ENCODE measurements at places on chromosomes 4 and X. TPM values are rescaled to one million over a fixed set of nuclear protein-coding genes. Genes with fewer than 3 reads are reported as not detected.

DNA sequence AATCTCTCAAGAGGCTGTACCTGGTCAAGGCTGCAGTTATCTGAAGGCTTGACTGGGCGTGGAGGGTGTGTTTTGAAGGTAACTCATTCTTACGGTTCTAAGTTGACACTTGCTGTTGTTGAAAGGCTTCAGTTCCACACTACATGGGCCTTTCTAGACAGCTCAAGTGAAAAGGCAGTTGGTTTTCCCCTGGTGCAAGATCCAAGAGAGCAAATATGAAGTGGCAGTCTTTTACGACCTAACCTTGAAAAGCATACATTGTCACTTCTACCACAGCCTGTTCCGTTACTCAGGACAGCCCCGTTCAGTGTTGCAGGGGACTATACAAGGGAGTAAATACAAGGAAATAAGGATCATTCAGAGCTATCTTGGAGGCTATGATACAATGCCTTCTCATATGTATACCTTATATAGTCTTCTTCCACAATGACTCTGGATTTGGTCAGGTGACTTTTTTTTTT lies 46.2 kb downstream of the PDS5A start:
- no peak for DNase-seq

Gene TCEAL2
- total RNA-seq: not detected

- no peak for DNase-seq
These were observed 57.0 kb upstream of the MAP9 start for GRCh38 chr4:155433636-155434360.

DNA sequence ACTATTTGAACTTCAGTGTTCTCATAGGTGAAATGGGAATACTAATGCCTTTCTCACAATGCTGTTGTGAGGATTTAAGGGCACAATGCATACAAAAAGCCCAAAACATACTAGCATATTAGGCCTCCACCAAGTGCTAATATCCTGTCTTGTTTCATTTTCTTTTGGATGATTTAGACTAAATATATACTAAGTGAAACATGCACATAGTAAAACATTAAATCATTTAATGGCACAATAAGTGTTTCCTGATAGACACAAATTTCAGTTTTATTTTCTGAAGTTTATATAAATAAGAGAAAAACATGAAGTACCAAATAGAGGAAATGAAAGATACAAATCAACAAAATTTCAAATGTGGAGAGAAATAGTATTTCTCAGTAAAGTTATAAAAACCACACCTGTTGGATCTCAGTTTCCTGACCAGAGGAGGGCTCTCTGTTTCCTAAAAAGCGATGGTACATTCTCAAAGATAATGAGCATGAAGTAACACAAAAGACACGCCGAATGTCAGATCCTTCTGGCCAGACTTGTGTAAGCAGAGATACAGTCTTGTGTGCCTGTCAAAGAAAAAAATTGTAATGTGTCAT lies 25.1 kb downstream of the DDX60 start:
- no peak for DNase-seq

- DNase-seq: no peak
These were observed 74.1 kb upstream of the PPP3CA start for GRCh38 chr4:101421386-101421785.

DNA sequence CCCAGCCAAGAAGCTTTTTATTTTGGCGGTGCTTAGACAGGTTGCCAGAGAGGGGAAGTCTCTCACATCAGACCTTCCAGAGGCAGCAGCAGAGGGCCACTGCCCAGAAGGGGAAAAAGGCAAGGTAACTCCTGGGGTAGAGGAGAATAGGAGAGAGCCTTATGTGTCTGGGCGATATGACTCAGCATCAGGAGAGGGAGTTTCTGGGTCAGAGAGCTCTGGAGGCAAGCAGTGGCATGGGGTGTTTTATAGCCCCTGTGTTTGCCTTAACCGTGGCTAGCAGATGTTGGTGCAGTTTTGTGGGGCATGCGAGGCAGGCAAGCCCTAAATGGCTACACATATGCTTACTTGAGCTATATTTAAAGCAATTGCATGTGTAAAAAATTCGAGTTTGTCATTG lies 8.3 kb upstream of the ZXDB start:
- no peak for DNase-seq

Gene DRP2
- total RNA-seq: 0.18 TPM

- DNase-seq: no peak
These were observed 103.7 kb upstream of the BMPR1B start for GRCh38 chr4:94653984-94654609.

DNA sequence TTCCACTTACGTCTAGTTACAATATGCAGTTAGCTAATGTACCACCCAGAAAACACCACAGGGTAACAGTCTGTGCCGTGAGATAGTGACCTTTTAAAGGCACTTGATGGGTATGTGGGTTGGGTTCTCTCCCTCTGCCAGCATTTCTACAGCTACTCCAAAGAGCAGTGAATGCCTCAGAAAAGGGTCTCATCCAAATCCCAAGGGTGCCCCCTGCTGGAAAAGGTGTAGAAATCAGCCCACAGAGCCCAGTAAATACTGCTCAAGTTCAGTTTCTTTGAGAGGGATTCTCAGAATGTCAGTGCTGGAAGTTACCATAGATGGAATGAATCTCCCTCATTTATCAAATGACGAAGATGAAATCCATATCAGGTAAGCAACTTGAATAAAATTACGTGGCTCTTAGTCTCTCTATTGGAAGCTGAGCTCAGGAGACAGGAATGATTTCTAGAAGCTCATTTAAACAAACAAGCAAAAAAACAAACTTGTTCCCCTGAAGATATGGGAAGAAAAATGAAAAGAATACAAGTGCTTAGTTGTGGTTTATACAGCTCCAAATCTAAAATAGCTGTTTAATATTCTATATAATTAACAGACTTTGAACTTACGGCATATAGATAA lies 9.5 kb downstream of the RNF175 start:
- peak; percentile 59 for DNase-seq

DNA sequence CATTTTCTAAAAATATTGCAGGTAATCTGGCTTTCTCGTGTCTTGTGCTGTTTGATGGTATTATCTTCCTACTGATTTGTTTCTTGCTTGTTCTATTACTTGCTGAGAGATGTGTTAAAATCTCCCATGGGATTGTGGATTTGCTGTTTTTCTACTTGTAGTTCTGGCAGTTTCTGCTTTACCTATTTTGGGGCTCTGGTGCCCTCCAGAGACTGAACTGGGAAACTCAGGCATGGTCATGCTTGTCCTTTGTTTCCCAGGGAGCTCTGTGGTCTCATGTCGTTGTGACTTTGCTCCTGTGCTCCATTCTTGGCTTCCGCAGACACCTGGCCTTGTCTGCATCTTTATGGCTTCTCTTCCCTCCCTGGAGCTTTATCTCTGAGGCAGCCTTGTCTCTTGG lies 39.5 kb downstream of the NSD2 start:
- no peak for DNase-seq

- DNase-seq: no peak
These were observed 16.9 kb upstream of the GAGE10 start for GRCh38 chrX:49286581-49286980.

GRCh38 chrX:132206259-132206658 lies 13.0 kb downstream of the RAP2C start:
- no peak for DNase-seq

- no peak for DNase-seq
These were observed 35.9 kb downstream of the STK26 start for GRCh38 chrX:132058975-132059374.

Gene KDR
- total RNA-seq: not detected

Gene SLC38A5
- 211 TPM for total RNA-seq

DNA sequence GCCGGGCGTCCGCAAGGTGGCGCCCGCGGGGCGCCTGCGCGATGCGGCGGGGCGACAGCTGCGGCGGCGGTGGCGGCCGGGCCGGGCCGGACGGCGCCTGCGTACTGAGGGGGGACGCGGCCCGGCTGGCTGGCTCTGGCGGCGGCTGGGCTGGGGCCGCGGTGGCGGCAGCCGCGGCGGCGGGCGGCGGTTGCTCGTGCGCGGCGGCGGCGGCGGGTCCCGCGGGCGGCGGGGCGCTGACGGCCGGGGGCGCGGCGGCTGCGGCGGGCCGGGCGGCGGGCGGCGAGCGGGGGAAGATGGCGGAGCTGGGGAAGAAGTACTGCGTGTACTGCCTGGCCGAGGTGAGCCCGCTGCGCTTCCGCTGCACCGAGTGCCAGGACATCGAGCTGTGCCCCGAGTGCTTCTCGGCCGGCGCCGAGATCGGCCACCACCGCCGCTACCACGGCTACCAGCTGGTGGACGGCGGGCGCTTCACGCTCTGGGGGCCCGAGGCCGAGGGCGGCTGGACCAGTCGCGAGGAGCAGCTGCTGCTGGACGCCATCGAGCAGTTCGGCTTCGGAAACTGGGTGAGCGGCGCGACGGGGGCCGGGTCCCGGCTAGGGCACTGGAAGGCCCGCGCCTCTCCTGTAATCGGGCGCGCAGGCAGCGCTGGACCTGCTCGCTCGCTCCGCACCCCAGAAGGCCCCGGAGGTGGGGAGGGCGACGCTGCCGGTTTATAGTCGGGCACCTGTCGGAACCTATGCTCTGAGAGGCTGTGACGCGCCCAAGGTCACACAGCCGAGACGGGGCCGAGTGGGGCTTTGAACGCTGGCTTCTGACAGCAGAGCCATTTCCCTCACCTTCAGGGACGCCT lies at the start of gene TADA2B:
Gene TADA2B (plus strand): TSS at position 89 of the 853 bp plus-strand sequence. CDS start 208 bp downstream, at position 297.
- DNase-seq: peak; percentile 35

GRCh38 chr4:114537352-114537751 lies 61.3 kb upstream of the UGT8 start:
- no peak for DNase-seq

- no peak for DNase-seq
These were observed 118.7 kb upstream of the AP1S2 start for GRCh38 chrX:15973299-15973698.

Gene FRMD7
- total RNA-seq: not detected

Gene BMX
- not detected for total RNA-seq

DNA sequence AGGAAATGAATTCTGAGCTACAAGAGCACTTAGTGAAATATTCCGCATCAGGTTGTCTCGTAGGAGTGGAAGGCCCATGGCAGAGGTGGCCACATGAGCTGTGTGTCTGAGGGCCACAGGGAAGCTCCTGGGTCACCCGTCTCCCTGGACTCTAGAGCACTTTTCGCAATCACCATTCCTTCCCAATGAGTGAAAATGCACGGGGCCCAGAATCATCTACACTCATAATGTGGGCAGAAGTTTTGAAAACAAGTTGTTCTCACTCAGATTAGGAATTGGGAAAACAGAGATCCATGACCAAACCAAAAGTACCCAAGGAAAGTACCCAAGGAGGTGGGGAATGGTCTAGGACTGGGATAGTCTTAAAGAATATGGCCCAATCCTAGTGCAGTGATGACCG lies 94.4 kb downstream of the SCD5 start:
- DNase-seq: no peak

DNA sequence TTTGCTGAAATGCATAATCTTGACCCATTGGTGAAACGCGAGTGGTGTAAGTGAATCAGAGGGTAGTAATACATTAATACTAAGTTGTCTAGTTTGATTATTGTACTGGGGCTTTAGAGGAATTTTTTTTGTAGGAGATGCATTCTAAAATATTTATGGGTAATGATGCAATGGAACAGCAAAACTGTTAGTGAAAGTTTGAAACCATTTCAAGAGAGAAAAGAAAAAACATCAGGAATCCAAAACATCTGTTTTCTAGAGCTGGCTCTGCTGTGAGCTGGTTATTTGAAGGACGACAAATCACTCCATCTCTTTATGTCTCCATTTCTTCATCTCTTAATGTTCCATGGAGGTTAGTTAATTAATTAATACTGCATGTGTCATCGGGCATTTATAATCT lies 351.9 kb upstream of the FAT1 start:
- DNase-seq: no peak

Gene ODAPH
- not detected for total RNA-seq

Gene MAGED4
- 0.59 TPM for total RNA-seq

DNA sequence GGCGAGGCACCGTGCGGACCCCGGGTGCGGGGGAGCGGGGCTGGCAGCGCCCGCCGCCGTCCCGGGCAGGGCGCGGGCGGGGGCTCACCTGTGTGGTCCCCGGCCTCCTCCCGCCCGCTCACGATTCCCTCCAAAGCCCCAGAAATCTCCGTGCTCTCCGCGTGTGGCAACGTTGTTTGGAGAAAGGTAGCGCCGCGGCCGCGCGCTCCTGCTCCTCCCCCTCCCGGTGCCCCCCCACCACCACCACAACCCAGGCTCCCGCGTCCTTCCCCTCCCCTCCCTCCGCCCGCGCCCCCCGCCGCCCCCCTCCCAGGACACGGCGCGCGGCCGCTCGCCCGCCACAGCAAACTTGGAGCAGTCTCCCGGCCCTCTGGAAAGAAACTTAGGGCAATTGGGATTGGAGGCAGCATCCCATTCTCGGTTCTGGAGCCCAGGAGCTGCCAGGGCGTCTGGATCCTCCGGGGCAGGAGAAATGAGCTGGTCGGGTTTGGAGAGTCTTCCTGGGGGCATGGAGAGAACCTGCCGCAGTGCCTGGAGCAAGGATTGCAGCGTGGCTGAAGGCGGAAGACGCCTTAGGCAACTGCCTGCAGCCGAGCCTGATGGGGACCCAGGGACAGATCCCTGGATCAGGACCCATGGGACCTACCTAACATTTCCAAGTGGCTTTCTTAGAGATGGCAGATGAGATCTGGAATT lies 855 bp downstream of the KLF3 start:
- peak; percentile 54 for DNase-seq

Gene ABLIM2
- 1.1 TPM for total RNA-seq

DNA sequence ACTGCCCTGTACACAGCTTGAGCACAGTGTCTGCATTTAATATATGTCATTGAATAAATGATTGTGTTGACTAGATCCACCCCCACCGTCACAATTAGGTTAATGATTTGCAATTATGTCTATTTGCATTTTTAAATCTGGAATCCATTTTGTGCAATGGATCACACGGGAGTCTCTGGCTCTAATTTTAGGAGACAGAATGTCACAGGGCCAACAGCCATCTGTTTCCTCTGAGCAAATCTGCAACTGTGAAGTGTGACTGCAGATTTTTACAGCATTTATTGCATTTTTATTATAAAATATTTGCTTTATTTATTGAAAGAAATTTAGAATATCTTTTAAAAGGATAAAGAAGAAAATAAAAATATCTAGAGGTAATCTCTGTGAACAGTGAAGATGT lies 316.8 kb downstream of the HS3ST1 start:
- DNase-seq: no peak

DNA sequence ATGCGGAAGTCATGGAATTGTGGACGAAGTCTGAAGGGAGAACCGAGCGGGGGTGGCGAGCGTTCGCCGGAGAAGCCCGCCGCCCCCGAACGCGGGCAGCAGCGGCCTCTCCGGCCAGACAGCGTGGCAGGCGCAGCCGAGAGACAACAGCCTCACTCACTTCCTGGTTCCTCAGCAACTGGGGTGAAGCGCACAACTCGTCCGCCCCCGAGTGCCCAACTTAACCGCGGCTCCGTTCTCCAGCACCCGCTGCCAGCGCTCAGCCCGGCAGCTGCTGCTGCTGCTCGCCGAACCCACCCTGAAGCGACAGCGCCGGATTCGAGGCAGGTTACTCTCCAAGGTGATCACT lies 68.0 kb downstream of the NOCT start:
- peak; percentile 64 for DNase-seq
